ENCODE measurements at places on chromosomes 7 and 10. TPM values are rescaled to one million over a fixed set of nuclear protein-coding genes. Genes with fewer than 3 reads are reported as not detected.

- DNase-seq, result no peak
Measured at GRCh38 chr7:36188266-36188665, 35.2 kb downstream of the EEPD1 start.

DNA sequence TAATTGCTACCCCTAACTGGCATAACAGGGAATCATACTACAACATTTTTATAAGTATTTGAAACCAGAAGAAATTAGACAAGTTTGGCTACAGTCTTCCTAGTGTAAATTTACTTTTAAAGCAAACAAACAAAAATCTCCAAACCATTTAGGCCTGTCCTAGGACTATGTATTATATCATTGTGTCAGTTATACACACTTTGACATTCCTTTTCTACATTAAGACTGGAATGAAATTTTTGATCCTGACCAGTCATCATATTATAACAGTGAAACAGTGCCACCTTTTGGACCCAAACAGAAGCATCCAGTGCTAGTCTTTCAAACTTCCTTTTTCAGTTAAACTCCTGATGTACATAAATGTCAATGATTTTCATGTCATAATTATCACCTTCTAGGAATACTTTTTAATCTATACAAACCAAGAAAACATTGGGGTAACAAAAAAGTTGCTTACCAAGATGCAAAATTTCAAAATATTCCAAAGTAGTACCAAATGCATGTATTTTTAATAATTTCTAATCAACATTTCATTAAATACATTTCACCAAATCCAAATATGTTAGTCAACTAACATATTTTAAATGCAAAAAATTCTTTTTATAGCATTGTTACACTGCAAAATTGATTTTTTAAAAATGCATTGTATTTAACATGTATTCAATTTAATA, 75.7 kb downstream of the IMMP2L start:
- no peak for DNase-seq

DNA sequence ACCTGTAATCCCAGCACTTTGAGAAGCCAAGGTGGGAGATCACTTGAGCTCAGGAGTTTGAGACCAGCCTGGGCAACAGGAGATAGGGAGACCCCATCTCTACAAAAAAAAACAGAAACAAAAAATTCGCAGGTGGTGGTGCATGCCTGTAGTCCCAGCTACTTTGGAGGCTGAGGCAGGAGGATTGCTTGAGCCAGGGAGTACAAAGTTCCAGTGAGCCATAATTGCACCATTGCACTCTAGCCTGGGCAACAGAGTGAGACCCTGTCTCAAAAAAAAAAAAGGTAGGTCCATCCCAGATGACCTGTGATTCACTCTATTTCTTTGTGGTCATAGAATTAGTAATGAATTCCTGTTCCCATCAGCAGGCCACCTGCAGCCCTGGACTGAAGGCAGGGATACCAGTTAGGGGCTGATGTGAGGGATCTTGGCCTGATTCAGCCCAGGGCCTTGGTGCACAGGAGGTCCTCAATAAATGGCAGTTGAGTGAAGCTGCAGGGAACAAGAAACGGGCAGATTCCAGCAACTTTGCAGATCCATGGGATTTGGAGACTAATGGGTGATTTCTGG, at the start of gene MYH16:
TSS of gene MYH16 (plus strand) at position 364 of the 570 bp plus-strand sequence.
- DNase-seq, result no peak

DNA sequence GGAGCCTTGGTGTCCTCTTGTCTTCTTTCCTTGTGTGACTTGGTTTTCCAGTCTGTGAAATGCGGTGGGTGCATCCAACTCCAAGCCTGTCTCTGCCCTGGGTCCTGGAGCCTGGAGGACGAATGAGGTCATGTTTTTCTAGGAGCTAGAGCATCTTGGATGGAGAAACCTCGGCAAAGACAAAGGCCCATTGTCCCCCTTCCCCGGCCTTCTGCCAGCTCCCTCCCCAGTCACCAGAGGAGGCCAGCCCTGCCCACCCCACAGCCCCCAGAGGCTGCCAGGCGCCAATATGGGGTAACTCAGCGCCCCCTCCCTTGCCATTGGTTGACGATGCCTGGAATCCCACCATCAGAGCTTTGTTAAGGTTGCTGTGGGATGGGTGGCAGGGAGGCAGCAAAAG, 40.4 kb downstream of the KCTD7 start:
- DNase-seq, result no peak

- no peak for DNase-seq
Measured at GRCh38 chr7:112129655-112130323, 76.4 kb downstream of the DOCK4 start.

The IGFBP3 gene
- 10.3 TPM for total RNA-seq

DNA sequence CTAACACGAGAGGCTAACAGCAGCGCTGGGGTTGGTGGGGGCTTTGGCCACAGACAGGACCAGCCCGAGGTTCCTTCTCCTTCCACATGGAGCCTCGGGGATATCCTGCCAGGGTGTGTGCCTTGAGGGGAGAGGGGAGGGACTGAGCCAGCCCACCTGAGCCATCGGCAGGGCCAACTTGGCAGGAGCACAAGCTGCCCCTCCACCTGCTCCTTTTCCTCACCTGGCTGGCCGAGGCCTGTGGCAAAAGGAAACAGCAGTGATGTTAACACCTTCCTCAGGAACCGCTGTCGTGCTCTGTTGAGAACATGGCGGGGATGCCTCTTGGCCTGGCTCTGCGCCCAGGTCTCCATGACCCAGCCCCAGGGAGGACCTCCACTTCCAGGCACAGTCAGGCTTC, 255.1 kb upstream of the PPP2R2D start:
- DNase-seq, result no peak

DNA sequence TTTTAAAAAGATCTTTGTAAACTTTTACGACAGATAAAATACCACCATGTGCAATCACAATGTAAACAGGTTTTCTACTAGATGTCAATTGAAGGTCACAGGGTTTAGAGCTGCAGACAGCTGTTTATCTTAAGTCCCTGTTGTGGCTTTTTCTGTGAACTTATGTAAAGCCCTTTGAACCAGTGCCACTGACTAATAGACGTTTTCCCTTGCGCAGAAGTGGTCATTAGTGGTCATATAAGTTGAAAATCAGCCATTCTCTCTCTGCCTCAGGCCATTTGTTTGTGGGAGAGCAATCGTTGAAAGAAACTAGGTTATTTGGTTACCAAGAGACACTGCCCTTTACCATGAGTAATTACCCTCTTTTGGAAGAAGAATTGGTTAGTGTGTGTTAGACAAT, 23.9 kb downstream of the CACNB2 start:
- DNase-seq, result no peak

DNA sequence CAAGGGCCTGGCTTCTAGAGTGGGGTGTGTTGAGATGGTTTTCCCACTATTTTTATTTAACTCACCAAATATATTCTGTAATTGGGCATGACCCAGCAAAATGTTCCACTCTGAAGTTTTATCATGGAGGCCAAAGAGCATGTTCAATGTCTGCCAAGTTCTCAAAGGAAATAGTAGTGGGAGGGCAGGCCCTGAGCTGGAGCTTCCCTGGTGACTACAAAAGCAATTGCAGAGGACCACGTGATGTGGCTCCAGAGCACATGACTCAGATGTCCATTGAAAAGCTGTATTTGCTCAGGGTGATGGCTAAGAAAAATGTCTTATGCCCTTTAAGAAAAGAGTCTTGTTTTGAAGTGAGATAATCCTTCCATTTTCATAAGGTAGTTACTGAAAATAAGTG, 1024.8 kb downstream of the LRMDA start:
- DNase-seq, result no peak

GRCh38 chr10:110077436-110078130, 69.8 kb downstream of the ADD3 start:
- DNase-seq, result no peak

DNA sequence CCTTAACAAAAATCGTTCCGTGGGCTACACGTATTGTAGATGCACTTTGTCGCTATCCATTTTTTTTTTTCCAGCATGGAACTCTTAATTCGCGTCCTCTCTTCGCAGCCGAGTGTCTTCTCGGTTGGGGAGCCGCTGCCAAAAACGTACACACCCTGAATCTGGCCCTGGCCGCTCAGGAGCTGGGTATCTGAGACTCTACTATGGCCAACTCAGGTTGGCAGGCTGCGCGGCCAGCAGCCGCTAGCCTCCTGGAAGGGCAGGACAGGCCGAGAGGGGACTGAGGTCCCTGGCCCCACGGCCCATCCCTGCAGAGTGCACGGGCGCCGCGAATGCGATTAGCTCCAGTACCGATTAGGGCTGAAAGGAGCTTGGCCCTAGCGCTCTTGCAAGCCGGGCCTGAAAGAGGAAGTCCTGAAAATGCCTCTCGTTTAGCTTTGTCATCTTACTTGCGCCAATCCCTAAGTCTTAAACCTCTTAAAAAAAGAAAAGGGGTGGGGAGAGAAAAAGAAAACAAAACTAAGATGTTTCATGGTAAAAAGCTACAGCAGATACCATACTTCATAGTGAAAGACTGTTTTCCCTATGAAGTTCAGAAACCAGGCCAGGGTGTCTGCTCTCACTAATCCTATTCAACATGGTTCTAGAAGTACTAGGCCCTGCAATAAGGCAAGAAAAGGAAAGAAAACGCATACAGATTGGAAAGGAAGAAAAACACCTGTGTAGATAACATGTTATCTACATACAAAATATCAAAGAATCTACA, 113.2 kb upstream of the RHEB start:
- peak; percentile 20 for DNase-seq

GRCh38 chr10:103911021-103911459, 6.9 kb downstream of the STN1 start:
- no peak for DNase-seq

DNA sequence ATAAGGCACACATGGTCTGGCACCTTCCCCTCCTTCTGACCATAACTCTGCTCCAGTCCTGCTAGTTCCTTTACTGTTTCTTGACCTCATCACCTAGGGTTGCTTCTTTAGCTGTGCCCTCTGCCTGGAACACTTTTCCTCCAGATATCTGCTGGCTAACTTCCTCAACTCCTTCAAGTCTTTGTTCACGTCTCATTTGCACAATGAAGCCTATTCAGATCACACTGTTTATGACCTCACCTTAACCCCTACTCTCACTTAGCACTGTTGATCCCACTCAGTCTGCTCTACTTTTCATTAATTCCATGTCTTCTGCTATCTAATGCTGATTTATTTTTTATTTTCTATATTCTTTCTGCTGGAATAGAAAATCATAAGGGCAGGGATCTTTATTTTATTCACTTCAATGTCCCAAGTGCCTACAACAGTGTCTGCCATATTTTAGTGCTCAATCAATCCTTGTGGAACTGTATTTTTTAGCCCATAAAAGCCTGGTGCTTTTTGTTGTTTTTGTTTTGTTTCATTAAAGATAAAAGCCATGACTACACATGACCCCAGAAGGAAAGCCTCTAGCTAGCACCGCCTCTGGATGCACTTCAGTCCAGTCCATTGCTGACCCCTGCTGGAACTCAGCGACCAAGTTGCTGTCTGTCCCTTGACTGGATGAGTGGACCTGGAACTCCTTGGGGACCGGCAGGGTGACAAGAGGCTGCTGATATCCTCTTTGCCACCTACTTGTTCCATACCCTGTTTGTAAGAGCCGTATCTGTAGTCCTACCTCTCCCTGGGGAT, 12.3 kb downstream of the KLF14 start:
- DNase-seq, result peak; percentile 59

The ATOH7 gene
- 0.65 TPM for total RNA-seq

- peak; percentile 5 for DNase-seq
Measured at GRCh38 chr10:71077143-71077581, 135.2 kb upstream of the UNC5B start.

GRCh38 chr10:124142006-124142739, 48.8 kb upstream of the CHST15 start:
- DNase-seq, result no peak

GRCh38 chr7:6167587-6168476, 104.6 kb downstream of the CYTH3 start:
- DNase-seq, result no peak

- DNase-seq, result no peak
Measured at GRCh38 chr10:112732277-112732921, 217.6 kb upstream of the TCF7L2 start.

The C7orf33 gene
- total RNA-seq, result not detected

Measured in progenitor cell of endocrine pancreas (in vitro differentiated cells).